ENCODE measurements at places on chromosomes 2 and 18.
A peak's percentile ranks its signal among the peaks of the same experiment; 100 is the strongest.

GRCh38 chr2:146321175-146321574, 1523.7 kb upstream of the ACVR2A start:
- no peak for DNase-seq

GRCh38 chr2:180077295-180077906, 70.3 kb upstream of the CWC22 start:
- peak; percentile 68 for DNase-seq

- no peak for DNase-seq
Measured at GRCh38 chr2:196783431-196784094, 15.9 kb downstream of the GTF3C3 start.

DNA sequence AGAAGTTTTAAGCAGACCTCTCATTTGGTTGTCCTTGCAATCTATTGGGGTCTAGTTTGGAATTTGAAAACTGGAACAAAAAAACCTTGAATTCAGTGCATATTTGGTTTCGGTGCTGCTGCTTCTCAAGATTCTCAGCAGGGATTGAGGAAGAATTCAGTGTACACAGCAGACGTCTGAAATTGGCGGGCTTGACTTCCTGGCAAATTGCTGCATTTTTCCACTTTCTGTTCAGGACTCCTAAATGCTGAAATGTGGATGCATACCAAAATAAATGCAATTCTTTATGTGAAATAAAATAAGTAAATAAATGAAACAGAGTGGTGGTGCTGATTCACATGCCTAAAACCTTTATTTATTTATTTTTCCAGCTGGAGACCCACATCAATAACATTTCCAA, 332.4 kb upstream of the KYNU start:
- DNase-seq: no peak

DNA sequence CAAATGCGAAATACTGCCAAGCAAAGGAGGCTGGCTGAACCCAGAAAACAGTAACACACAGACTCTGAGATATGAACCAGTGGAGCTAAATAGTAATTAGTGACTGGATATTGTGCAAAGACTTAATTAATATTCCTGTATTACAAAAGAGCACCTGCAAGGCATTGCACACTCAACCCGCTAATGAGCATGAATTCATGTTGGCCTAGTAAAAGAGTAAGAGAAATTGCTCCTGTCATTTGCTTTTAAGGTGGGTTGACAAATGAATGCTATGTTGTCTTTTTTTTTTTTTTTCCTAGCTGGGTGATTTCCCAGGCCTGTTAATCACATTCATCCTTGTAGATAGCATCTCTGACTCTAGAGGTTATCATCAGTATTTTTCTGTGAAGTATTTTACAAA, 87.0 kb upstream of the CERS6 start:
- DNase-seq: no peak

- no peak for DNase-seq
Measured at GRCh38 chr2:44897406-44897805, 44.1 kb upstream of the SIX3 start.

GRCh38 chr2:224025874-224026273, 13.2 kb downstream of the SERPINE2 start:
- DNase-seq: peak; percentile 87

- no peak for DNase-seq
Measured at GRCh38 chr2:118443596-118443995, 355.3 kb downstream of the INSIG2 start.

- no peak for DNase-seq
Measured at GRCh38 chr2:133674066-133674432, 105.8 kb upstream of the NCKAP5 start.

- DNase-seq: no peak
Measured at GRCh38 chr2:1891971-1892486, 147.7 kb upstream of the PXDN start.

DNA sequence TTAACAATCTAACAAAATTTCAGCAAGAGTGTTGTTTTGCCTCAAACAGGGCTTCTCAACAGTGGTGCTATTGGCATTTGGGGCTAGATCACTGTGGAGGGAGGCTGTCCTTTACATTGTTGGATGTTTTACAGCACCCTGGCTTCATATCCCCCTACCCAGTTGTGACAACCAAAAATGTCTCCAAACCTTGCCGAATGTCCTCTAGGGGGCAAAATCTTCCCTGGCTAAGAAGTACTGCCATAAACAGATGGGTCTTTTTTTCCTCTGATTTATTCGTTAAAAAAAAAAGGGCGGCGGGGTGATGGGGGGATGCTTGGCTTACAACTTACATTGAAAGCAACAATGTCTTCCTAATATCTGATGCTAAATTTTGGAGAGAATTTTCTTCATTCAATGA, 207.6 kb upstream of the CCDC150 start:
- DNase-seq: peak; percentile 66

- peak; percentile 32 for DNase-seq
Measured at GRCh38 chr2:127081826-127082633, 24.9 kb downstream of the BIN1 start.

DNA sequence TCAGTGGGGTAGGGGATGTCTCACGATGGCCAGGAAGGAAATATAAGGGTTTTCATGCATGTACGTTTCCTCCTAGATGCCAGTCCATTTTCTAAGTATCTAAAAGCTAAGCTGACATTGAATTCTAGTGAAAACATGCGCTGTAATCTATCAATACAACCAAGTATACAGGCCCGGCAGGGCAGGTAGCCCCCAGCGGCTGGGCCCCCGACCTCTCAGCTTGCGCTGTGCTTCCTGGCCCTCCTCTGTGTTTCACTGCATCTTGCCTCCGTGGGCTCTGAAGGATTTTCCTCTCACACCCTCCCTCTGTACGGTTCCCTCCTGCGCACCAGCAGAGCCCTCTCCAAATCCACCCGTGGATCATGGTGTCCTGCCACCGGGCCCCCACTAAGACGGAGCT, 524.8 kb downstream of the ZNF516 start:
- no peak for DNase-seq

DNA sequence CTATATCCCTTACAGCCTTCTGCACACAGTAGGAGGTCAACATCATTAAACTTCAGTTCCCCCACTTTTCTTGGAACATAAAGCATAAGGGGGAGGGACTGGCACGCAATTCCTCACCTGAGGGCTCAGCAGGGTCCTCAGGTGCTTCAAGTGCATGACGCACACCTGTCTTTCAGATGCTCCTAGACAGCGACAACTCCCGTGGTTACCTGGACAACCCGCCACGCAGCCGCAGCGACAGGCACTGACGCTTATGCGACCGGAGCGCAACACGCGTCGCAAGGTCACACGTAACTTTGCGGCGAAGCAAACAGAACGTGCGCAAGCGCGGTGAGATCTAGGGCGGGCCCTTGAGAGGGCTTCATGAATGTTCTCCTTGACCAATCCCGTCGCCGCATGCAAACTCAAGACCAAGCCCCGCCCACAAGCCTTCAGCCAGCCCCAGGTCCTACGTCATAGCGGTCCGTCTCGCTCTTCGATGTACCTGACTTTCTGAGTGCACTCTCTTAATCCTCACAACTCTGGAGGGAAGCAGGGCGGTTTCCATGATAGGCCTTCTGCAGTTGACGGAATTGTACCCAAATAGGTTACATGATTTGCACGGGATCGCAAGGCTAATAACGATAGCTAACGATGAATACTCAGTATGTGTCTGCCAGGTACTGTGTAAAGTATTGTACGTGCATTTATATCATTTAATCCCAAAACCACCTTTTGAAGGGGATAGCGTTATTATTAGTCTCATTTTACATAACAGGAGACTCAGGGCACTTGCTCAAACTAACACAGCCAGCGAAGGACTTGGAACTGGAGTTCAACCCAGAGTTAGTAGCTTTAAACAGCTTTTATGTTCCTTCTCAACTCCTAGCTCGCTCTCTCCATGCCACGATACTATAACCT, at the start of gene IFT172:
TSS of gene IFT172 (minus strand) at position 246 of the 900 bp plus-strand sequence. CDS start at position 156, 90 bp downstream.
- DNase-seq: peak; percentile 100

DNA sequence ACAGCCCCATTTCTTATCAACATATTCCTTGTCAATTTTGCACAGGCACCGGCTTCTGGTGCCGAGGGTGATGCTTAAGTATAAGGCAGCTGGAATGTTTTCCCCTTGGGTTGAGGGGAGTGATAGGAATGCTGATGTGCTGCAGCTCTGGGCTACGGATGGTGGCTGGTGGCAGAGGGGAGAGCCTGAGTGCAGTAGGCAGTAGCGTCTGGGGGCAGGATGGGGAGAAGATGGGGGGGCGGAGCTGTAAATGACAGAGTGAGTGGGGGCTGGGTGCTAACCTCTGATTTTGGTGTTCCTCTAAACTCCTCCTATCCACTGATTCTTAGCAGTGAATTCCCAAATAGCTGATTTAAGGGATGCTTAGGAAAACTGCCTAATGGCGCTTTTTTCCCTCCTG, 20.7 kb downstream of the TMEM178A start:
- DNase-seq: no peak

DNA sequence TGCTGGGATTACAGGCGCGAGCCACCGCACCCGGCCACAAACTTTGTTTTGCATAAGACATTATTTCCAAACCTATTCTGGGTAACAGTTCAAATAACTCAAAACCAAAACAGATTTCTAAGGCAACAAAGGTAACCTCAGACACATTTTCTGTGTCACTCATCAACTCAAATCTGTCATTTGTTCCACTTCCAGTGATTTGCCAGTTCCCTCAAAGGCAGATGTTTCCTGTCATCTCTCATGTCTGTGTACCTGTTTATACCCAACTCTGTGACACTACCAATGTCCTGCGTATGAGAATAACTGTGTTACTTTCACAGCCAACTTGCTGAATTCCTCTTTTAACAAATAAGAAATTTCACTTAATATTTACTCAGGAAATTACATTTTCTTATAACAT, 54.4 kb downstream of the SCN3A start:
- peak; percentile 56 for DNase-seq

DNA sequence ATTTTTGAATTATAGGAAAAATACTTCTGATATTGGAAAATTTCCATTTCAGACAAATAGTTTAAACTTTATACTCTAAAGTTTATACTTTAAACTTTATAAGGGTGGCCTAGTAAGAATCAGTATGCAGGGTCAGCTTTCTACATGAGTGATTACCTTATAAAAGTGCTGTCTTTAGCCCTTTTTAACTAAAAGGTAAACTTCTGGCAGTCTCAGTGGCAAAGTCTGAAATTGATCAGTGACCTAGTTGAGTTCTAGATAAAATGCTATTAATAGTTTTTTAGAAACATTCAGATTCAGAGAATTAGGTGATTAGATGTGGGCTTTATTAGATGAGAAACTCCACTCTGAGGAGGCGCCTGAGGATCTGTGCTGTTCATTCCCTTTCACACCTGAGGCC, 15.5 kb downstream of the GORASP2 start:
- no peak for DNase-seq

DNA sequence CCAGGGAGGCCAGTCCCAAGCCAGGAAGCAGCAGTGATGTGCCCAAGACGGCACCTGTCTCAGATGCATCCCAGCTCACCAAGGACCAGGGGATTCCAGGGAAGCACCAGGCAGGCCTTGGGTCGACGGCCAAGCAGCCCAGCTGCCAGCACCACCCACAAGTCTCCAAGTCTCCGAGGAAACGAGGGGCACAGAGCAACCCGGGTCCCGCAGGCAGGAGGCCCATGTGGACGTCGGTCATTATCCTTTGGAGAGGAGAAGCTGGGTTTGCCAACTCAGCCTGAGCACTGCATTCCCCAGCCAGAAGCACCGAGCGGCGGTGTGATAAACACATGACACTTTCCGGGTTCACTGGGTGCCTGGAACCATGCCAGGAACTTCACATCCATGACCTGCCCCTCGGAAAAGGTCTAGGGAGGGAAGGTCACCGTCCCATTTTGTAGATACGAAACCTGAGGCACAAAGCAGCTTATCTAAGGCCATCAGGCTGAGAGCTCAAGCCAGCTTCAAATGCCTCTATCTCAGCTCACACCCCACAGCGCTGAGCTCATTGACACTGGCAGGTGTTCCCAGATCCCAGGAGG, 104.5 kb downstream of the ZNF516 start:
- DNase-seq: no peak

DNA sequence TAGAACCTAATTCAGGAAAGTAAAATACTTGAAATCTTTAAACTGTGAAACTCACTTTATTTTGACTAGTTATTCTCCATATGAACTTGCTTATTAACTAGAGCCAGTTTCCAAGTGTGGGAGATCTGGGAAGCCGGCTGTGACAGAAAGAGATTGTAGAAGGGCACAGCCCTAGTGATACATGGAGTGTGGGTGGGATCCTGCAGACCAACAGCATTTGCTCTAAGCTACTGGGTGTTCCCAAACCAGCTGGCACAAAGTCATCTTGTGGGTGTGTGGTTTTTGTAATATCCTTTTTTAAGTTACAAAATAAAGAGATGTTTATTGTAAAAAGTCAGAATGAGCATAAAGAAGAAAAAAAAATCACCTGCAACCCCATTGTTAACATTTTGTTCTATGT, 3.4 kb downstream of the DUSP19 start:
- no peak for DNase-seq

DNA sequence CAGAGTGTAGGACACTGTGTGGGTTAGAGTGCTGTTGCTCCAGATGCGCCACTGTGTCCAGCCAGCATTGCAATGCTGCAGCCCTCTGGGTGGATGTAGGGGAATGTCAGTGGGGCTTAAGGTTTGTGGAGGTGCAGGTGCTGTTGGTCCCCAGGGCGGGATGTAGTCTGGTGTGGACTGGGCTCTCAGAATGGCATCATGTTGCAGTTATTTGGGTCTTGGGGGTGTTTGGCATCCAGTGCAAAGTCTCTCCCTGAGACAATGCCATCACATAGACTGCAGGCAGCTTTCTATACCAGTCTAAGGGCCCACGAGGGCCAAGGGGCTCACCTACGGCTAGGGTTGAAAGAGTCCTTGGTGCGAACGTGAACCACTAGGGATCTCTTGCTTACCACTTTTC, 275.3 kb downstream of the SOX11 start:
- DNase-seq: no peak

DNA sequence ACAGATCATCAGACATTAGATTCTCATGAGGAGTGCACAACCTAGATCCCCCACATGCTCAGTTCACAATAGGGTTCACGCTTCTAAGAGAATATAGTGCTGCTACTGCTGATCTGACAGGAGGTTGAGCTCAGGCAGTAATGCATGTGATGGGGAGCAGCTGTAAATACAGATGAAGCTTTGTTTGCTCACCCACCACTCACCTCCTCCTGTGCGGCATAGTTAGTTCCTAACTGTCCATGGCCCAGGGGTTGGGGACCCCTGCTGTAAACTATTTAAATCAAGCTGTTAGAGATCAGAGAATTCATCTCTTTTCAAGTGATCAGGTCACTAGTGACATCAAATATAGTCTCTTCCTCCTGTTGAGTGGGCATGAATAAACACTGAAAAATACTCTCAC, 88.8 kb upstream of the ACVR2A start:
- no peak for DNase-seq

DNA sequence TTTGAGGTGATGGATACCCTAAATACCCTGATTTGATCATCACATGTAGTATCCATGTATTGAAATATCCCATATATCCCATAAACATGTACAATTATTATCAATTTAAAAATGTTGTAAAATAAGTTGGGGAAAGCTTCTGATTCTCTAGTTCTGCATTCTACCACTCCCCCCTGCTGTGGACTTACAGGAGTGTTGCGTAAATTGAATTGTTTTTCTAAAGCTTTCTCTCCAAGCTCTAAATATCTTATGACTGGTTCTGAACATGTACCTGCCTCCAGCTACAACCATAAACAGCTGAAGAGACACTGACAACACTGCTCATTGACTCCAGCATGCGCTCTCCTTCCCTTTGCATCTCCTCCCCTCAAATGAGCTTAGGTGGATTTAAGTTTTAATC, 145.2 kb downstream of the MGAT5 start:
- DNase-seq: no peak

Data from NAMALWA (cell line).